ENCODE measurements at places on chromosomes 11 and 22.

- no peak for DNase-seq
These were observed 37.1 kb downstream of the DENND5A start for GRCh38 chr11:9228091-9228490.

DNA sequence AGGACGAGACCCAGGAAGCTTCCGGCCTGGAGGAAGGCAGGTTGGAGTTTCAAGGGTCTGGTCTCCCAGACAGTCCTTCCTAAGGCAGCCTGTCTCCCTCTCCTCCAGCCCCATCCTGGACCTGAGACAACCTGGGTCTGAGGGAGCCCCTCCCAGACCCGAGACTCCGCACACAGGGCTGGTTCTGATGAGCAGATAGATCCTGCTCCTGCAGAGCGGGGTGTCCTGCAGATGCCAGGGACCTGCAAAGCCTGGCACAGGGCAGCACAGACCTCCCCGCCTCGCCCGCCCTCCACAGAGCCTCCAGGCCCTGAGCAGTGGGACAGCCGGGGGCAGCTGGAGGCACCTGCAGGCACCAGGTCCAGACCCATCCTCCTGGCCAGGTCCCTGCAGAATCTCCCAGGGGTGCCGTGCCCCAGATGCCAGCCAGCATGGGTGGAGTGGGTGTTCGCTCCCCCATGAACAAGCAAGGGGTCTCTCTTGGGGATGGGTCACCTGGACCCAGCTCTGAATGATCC lies 7.8 kb downstream of the PIM3 start:
- no peak for DNase-seq

DNA sequence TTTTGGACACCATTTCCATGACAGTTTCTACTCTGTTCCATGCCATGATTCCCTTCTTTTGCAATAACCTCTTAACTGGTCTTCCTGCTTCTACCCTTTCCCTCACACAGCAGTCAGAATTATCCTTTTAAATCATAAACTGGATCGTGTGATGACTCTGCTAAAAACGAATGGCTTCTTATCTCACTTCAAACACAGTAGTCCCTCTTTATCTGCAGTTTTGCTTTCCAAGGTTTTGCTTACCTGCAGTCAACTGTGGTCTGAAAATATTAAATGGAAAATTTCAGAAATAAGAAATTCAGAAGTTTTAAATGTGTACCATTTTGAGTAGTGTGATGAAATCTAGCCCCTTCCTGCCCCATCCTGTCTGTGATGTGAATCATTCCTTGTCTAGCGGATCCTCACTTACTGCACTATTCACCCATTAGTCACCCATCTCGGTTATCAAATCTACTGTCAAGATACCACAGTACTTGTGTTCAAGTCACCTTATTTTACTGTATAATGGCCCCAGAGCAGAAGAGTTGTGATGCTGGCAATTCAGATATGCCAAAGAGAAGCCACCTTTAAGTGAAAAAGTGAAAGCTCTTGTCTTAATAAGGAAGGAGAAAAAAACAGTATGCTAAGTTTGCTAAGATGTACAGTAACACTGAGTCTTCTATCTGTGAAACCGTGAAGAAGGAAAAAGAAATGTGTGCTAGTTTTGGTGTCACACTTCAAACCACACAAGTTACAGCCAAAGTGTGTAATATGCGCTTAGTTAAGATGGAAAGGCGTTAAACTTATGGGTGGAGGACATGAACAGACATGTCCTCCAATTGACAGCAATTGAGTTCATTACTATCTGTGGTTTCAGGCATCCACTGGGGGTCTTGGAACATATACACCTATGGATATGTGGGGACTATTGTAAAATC lies 283.0 kb downstream of the DDX10 start:
- DNase-seq = no peak

GRCh38 chr11:133545199-133545803 lies 13.0 kb upstream of the OPCML start:
- no peak for DNase-seq

DNA sequence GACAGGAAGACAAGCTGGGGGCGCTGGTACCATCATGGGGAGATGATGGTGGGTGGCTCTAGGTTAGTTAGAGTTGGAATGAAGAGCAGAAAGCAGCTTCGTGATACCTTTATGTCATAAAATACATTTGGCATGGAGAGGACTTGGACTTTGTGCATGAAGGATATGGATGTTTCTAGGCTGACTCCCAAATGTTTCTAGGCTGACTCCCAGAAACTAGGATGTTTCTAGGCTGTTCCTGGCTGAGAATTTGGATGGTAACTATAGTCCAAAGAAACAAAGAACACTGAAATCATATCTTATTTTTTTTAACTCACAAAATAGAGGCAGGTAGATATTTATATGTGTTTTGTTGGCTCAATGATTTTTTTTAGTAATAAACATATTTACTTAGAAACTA lies 89.4 kb upstream of the VPREB1 start:
- DNase-seq = no peak

- DNase-seq = no peak
These were observed 10.4 kb upstream of the THY1 start for GRCh38 chr11:119433358-119433725.

DNA sequence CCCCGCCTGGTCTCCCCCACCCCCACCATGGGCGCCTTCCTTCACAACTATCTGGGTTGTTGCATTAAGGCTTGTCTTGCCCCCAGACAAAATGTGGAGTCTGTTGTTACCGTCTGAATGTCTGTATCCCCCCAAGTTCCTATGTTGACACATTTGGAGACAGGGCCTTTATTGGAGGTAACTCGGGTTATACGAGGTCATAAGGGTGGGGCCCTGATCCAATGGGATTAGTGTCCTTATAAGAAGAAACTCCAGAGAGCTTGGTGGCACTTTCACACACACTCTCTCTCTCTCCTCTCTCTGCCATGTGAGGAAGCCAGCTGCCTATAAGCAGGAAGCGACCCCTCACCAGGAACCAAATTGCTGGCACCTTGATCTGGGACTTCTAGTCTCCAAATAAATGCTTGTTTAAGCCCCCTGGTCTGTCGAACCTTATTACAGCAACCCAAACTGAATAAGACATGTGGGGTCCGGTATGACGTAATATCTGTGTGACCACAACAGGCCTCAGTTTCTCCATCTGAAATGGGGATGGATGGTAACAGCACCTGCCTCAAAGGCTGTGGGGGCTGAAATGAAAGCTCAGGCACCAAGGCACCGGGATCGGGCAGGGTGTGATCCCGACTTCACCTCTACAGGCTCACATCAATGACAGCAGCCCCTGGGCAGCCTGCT lies 222.3 kb downstream of the CTTN start:
- DNase-seq = no peak

DNA sequence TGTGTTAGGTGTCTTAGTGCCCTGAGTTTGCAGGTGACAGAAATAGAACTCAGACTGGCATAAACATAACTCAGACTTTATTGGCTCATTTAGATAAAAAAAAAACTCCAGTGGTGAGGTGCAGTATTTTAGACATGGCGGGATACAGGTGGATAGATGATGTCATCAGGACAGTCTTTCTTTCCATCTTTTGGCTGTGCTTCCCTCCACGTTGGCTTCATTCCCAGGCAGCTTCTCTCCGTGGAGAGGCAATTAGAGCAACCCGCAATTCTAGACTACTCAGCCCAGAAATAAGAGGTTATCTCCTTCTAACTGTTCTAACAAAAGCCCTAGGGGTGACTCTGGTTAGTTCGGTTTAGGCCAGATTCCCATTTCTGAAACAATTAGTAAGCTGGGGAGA lies 40.5 kb downstream of the NCAM1 start:
- DNase-seq = no peak

GRCh38 chr11:119273721-119274120 lies 43.2 kb downstream of the MCAM start:
- DNase-seq = no peak

GRCh38 chr11:24233041-24233440 lies 263.8 kb upstream of the LUZP2 start:
- no peak for DNase-seq

GRCh38 chr11:30666817-30667216 lies 80.7 kb upstream of the MPPED2 start:
- DNase-seq = no peak

DNA sequence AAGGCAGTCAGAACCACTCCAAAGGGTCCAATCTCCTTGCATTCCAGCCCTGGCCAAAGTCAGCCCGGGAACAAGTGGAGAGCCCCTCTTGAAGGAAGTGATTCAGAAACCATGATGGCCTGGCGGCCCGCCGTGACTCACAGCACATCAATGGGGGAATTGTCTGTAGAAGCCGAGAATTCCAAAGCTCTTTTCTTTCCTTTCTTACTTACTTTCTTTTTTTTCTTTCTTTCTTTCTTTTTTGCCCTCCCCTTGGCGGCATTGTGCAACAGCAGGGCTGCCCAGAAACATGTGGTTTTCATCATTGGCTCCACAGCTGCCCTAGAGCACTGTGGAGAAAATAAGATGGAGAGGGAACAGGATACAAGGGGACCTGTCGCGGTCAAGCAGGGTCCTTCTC lies 140.2 kb upstream of the TIMP3 start:
- peak; percentile 78 for DNase-seq

DNA sequence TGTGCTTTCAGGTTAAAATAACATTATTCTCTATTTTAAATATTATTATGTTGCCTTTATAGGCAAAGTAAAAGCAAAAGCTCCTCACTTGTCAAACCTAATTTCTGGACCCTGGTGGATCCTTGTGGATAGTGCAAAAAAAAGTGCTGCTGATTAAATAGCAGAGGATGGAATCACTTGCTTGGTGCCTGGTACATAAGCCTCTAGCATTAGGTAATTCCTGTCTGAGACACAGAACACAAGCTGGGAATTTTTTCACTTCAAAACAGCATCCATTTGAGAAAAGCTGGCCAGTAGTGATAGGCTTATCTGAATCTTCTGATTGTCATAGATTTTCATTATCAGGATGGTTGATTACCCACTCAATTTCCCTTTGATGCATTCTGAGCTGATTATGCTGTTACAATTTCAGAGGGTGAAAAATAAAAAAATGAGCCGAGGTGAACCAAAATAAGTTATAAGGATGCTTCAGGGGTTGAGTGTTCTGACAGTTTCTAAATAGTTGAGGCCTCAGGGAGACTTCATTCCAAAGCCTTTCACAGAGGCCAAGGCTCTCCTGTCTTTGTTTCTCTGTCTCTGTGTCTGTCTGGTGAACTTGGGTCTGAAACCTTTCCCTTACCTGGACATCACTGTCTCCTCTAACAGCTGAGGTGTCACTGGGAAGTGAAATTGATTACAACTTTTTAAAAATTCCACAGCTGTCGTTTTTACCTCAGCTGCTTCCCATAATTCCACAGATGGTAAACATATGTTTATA lies 242.9 kb downstream of the NELL1 start:
- no peak for DNase-seq

GRCh38 chr11:122430490-122430889 lies 225.0 kb upstream of the UBASH3B start:
- DNase-seq = no peak

Data from kidney capillary endothelial cell (primary cell).